NCI-H2029 (cell line): ENCODE measurements at places on chromosomes 1 and 21.

DNA sequence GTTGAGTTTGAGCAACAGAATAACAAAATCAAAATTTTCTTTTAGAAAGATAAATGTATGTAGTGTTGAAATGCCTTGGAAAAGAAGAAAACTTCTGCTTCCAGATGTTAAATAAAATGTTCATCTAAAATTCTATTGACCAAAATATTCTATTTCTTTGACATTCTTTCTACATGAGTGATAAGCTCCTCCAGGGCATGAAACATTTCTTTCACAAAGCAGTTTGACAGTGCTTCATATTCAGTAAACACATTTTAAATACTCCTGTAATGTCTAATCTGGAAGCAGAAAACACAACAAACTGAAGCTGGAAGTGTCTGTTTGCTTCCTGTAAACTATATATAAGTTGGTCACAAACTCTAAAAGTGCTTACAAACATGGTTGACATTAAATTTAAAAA lies 61.5 kb downstream of the RGS21 start:
- DNase-seq: no peak

DNA sequence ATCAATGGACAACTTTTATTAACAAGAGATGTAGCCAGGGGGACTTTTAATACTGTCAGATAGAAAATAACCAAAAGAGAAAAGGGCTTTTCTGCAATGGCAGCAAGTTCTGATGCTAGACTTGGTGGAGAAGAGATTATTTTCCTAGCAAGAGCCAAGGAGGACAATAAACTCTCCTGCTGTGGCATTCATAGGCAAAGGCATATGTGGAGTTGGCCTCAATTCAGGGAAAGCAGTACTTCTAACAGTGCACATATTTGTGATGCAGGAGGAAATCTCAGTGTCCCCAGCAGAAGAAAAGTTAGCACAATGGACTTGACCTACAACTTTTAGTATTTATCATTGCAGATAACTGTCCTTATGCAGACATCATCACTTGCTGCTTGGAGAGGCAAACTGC lies 75.1 kb upstream of the GRIK1 start:
- no peak for DNase-seq

DNA sequence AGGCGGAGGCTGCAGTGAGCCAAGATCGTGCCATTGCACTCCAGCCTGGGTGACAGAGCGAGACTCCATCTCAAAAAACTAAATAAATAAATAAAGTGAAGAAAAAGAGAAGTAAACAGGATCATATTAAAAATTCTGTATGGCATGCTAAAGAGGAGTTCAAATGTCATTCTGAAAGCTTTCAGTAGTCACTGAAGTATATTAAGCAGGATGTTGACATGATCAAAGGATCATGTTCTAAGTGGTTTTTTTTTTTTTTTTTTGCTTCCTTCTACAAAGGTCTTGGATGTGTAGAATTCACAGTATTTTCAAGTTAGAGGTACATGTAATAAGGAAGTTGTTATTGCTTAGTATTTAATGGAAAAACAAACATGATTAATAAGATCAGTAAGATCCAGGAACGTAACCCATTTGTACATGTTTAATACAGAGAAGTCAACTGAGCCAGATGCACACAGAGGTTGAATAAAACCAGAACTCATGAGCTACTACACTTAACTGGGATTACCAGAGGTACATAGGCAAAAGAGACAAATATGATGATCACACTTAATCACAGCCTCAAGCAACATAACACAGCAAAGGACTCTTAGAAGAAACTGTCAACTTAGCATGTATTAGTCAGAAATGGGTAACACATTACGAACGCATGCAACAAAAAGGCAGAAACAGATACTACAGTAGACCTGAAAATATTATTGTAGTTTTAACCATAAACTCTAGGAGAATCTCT lies 12.2 kb downstream of the CDC42BPA start:
- no peak for DNase-seq

GRCh38 chr1:17065666-17066065 lies 11.8 kb upstream of the SDHB start:
- no peak for DNase-seq

DNA sequence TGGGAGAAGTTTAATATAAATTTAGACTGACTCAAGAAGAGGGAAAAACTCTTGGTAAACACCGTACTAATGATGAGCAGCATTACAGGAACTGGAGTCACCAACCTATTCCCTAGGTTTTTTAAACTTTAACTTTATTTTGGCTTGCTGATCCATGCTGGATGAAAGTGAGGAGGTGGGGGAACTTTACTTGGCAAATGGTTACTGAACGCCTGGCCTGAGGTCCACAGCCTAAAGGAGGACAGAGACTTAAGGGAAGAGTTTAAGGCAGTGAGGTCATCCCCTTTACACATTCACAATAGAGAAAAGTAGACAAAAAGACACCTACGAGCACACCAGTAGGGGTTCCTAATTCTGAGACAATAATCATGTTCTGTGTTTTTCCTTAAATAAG lies 25.6 kb upstream of the A3GALT2 start:
- no peak for DNase-seq

- peak; percentile 3 for DNase-seq
Measured at GRCh38 chr1:175717610-175718540, 25.5 kb downstream of the TNR start.

DNA sequence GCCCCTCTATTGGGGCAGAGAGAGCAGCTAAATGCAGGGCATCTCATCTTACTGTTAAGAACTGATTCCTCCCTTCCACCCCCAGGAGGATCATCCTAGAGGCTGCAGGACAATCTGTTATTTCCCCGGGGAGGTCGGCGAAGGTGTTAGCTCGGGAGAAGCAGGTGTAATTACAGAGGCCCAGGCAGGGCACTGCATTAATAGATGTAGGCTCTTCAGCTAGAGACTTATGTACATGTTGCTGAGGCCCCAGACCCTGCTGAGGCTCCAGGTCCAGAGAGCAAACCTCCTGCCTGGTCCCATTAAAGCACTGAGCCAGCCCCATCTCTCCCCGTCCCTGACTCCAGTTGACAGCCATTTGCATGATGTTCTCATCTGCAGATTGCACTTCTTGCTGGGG lies 320.3 kb upstream of the VAMP3 start:
- no peak for DNase-seq

DNA sequence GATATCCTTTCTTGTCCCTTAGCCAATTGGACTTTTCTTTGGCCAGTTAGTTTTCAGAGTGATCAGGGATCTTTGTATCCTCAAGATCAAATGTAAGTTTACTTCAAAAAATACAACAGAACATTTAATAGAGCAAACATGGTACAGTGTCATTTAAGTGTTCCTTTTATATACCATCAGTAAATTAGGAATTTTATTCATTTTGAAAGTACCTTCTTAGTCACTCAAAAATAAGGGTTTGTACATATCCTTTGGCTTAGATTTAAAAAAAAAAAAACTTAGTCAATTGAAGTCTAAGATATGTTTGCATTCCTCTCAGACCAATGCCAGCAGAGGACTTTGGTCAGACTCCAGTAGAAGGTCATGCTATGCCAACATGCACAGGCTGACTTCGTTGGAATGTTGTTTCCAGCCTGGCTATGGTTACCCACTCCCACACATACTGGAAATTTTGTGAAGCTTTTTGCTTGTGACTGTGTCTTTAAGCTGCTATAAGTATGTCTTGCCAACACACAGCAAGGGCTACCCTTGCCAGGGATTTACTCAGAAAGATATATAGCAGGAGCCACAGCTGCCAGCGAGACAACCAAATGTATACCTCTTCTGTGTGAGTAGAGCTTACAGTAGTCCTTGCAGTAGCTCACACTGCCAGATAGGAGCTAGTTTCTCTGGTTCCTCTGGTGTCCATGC lies 81.5 kb upstream of the LRIF1 start:
- DNase-seq: no peak

DNA sequence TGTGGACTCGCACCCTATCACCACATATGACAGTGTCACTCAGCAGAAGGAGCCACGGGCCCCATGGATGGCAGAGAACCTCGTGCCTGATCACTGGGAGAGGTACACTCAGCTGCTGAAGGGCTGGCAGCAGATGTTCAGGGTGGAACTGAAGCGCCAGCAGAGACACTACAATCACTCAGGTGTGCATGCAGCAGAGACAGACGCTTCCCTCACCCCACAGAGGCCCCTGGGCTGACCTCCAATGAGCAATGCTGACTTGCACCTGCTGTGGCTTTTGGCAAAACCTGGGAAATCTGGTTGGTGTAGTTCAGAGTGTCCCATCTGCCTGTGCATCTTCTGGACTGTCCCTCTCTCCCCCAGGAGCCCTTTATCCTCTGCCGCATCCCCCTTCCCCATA lies 51.9 kb downstream of the KIAA1614 start:
- DNase-seq: peak; percentile 18

DNA sequence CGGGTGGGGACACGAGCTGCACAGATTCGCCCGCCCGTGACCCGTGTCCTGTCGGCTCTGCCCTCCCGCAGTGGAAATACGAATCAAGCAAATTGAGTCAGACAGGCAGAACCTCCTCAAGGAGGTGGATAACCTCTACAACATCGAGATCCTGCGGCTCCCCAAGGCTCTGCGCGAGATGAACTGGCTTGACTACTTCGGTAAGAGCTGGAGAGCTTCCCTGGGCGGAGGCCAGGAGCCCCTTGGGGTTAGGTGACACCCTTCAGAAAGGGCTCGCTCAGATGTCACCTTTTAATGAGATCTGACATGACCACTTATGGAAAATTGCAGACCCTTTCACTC lies 489 bp downstream of the CDCA8 start:
- DNase-seq: peak; percentile 66

DNA sequence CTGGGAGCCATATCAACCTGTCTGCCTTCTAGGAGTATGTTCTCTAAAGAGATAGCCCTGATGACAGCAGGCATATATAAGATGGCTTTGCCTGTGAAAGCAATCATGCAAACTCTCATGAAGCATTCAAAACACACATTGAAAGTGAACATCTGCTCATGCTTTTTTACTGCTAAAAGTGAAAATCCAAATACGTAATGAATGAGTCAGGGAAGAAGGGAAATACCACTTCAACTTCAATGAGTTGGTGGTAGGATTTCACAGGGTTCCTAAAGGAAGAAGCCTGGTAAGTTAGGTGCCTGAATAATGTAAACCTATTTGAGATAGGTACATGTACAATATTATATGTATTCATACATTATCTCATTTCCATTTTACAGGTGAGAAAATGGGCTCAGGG lies 50.5 kb upstream of the SLFNL1 start:
- no peak for DNase-seq

GRCh38 chr1:67524143-67525052 lies 94.2 kb upstream of the SERBP1 start:
- DNase-seq: no peak

DNA sequence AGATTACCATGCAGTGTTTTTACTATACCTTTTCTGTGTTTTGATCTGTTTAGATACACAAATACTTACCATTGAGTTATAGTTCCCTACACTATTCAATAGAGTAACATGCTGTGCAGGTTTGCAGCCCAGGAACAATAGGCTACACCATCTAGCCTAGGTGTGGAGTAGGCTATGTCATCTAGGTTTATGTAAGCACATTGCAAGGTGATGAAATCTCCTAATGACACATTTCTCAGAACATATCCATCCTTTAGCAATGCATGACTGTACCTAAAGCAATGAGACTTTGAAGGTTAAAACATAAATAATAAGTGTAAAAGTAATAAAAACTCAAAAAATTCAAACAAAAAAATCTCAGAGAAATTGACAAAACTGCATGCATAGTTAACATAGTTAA lies 358.6 kb downstream of the USH2A start:
- no peak for DNase-seq

- no peak for DNase-seq
Measured at GRCh38 chr1:65979136-65980044, 186.7 kb downstream of the PDE4B start.

GRCh38 chr1:212622467-212622866 lies 13.9 kb downstream of the ATF3 start:
- DNase-seq: no peak

DNA sequence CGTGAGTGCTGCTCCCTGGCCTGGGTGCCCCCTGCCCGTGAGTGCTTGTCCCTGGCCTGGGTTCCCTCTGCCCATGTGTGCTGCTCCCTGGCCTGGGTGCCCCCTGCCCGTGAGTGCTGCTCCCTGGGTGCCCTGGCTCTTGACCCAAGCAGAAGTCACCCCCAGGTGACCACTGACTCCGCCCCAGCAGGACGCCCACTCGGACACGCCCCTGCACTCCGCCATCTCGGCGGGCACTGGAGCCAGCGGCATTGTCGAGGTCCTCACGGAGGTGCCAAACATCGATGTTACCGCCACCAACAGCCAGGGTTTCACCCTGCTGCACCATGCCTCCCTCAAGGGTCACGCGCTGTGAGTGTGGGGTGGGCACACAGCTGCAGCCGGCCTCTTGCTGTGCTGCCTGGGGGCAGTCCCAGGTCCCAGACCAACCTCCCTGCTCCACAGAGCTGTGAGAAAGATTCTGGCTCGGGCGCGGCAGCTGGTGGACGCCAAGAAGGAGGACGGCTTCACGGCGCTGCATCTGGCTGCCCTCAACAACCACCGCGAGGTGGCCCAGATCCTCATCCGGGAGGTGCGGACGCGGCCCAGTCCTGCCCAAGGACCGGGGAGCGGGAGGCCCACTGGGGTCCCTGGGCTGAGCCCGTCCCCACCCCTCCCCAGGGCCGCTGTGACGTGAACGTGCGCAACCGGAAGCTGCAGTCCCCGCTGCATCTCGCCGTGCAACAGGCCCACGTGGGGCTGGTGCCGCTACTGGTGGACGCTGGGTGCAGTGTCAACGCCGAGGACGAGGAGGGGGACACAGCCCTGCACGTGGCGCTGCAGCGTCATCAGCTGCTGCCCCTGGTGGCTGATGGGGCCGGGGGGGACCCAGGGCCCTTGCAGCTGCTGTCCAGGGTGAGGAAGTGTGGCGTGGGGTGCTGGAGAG lies 3.9 kb upstream of the MMP23B start:
- DNase-seq: no peak

DNA sequence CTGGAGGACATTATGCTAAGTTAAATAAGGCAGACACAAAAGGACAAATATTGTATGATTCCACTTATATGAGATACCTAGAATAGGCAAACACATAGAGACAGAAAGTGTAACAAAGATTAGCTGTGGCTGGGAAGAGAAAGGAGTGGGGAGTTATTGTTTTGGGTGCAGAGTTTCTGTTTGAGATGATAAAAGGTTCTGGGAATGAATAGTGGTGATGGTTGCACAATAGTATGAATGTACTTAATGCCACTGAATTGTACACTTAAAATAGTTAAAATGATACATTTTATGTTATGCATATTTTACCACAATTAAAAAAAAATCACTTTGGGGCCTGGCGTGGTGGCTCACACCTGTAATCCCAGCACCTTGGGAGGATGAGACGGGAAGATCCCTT lies 21.2 kb upstream of the ERO1B start:
- no peak for DNase-seq

GRCh38 chr1:214670098-214670497 lies 67.1 kb downstream of the CENPF start:
- DNase-seq: no peak

GRCh38 chr1:119285482-119285881 lies 83.1 kb upstream of the HAO2 start:
- DNase-seq: no peak

GRCh38 chr21:41823166-41823565 lies 56.0 kb downstream of the PRDM15 start:
- peak; percentile 70 for DNase-seq

DNA sequence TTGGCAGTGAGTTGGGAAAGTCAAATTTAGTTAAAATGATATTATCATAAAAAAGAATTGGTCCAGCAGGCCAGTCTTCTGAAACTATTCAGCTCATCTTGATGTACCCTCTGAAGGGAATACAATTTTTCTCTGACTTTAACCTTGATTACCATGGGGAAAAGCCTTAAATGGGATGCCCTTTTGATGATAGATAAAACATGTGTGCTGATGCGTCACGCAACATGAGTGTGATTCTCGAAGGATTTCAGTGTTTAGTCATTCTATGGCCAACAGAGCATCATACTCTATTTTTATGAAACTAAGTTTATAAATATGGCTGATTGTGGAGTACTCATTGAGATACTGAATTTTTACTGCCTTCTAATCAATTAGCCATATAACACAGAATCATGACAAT lies 171.5 kb downstream of the ZNF281 start:
- no peak for DNase-seq
